ENCODE measurements at places on chromosomes 6 and 20.
A peak's percentile ranks its signal among the peaks of the same experiment; 100 is the strongest.

DNA sequence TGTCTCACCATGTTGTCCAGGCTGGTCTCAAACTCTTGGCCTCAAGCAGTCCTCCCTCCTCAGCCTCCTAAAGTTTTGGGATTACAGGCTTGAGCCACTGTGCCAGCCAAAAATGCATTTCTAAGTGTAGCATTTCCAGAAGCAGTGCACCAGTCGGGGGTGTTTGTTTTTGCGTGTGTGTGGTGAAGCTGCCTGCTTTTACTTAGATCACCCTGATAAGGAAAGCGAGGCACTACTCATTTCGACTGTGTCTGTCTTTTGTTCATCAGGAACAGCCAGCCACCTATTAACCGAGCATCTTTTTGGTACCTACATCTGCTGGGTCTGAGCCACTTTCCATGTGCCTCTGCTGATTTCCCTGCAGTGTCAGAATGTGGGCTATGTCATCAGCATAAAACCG is 18.7 kb downstream of the SIRT5 start:
- no peak for DNase-seq

GRCh38 chr6:38194589-38194988 is 375.1 kb downstream of the ZFAND3 start:
- no peak for DNase-seq

GRCh38 chr20:64057628-64058498 is 5.1 kb upstream of the TCEA2 start:
- DNase-seq = peak; percentile 86

GRCh38 chr6:142787422-142787821 is 157.6 kb downstream of the HIVEP2 start:
- no peak for DNase-seq

- DNase-seq = no peak
Observed at GRCh38 chr20:58012731-58013510, 215.5 kb downstream of the ANKRD60 start.

DNA sequence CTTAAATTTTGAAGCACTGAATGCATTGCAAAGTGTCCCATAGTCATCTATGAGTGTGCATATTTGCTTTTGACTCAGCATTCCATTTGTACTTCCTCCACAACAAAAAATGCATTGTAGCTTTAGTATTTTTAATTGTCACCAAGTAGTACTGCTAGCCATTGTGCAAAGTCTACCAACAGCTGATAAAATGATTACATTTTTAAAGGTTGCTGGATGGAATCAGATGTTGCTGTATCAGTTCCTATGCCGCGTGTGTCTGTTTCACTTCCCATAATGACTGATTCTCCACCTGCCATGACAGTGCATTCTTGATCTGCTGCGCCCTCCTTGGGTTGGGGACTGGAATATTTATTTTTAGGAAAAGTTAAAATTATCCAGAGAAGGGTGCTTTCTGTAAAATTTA is 41.2 kb downstream of the SLX4IP start:
- peak; percentile 31 for DNase-seq

GRCh38 chr20:9402141-9402540 is 112.2 kb upstream of the LAMP5 start:
- no peak for DNase-seq

GRCh38 chr6:122696079-122696478 is 83.4 kb upstream of the FABP7 start:
- no peak for DNase-seq

DNA sequence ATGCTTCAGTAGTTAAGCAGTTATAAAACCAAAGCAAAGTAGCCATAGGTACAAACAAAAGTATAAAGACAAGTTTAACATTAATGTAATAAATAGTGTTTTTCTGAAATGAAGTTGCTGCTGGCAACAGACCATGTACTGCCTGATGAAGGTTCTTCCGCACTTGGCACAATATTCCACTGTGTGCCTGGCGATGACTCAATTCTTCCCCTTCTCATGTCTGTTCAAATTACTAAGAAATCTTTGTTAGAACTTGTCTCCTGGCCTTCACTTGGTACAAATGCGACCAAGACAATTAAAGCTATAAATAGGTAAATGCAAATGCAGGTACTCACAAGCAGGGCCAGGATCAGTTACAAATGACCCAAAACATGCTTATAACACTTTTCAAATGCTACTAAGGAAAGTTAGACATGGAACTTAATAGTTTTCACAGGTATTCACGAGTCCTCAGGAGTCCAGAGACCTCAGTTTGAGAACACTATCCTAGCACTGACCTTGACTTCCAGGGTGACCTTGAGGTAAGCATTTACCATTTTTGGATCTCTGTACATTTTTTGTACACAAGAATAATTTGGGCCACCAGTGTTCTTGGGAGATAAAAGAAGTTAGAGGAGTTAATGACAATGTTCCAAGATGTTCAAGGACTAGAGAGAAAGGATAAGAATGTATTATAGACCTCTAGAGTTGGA is 8.1 kb upstream of the DDR1 start:
- no peak for DNase-seq

DNA sequence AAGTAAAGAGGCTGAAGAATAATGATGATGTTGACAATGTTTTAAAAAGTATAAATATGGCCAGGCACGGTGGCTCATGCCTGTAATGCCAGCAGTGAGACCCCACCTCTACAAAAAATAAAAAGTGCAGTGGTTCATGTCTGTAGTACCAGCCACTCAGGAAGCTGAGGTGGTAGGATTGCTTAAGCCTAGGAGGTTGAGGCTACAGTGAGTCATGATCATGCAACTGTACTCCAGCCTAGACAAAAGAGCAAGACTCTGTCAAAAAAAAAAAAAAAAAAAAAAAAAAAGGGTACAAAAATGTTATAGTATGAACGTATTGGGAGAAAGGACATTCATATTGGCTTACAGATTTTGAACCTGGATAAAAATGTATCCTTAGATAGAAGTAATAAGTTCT is 543.1 kb upstream of the IRAK1BP1 start:
- no peak for DNase-seq

DNA sequence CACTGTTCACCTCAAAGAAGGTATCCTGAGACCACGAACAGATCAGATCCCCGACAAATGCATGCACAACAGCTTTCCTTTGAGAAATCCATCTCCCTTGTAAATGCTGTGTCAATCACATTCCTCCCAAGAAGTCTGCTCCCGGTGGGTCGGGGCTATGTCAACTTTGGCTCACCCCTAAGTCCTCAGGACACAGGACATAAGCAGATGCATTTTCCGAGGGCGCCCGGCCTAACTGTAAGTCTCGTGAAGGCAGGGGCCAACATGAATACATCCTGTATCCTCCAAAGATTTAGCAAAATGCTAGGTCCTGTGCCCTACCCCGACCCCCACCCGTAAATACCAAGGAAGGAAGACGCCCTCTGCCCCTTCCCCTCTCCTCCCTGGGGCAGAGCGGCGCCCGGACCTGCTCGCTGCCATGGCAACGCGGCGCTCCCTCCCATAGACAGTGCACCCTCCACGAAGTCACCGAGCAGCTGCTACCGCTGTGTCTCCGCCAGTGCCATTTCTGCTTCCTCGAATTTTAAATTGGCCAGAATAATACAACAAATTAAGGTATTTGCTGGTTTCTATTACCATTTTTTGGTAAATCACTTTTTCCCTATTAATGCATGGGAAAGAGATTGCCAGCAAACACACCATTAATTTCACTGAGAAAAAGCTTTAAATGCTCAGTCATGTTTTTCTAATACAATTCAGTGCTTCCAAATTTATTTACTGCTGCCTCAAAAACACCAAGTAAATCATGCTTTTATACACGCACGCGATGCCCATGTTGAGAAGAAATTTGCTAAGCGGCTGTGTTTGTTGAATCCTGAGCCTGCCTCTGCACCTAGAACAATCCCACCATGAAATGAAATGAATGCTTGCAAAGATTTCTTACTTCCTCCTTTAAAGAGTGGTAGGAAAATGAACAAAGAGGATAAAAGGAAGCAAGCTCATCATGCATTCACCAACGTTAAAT is 100.6 kb downstream of the PCSK2 start:
- no peak for DNase-seq

All from germinal center (tissue), 1 donor.